A549 treated with RU486 at 1 μM for 4 hours (cell line): ENCODE measurements at places on chromosomes 3 and 15. TPM values are rescaled to one million over a fixed set of nuclear protein-coding genes. Genes with fewer than 3 reads are reported as not detected.

The AADAC gene
- total RNA-seq = 13.0 to 20.7 TPM (median 16.7 TPM) in 5 replicates

The HOMER2 gene
- 11.0 to 13.1 TPM (median 11.2 TPM) in 5 replicates for total RNA-seq

The C2CD4A gene
- total RNA-seq = 0.05 to 0.09 TPM (median 0.06 TPM) in 3 of 5 replicates, not detected in the others

The TMC3 gene
- total RNA-seq = not detected in 5 replicates

The CEP152 gene
- total RNA-seq = 3.2 to 10.5 TPM (median 4.2 TPM) in 5 replicates

The TMED3 gene
- total RNA-seq = 157 to 196 TPM (median 189 TPM) in 5 replicates

The ALDH1L1 gene
- total RNA-seq = 0.11 to 0.30 TPM (median 0.16 TPM) in 5 replicates

The LRRK1 gene
- total RNA-seq = 15.3 to 23.8 TPM (median 20.7 TPM) in 5 replicates

The SH3BP5 gene
- total RNA-seq = 18.5 to 22.0 TPM (median 20.1 TPM) in 5 replicates

The EPHA6 gene
- total RNA-seq = 0.12 to 0.14 TPM in 2 of 5 replicates, not detected in the others
